A673 (cell line): ENCODE measurements at places on chromosomes 1 and 21. TPM values are rescaled to one million over a fixed set of nuclear protein-coding genes. Genes with fewer than 3 reads are reported as not detected.
A peak's percentile ranks its signal among the peaks of the same experiment; 100 is the strongest.

- no peak for DNase-seq
These were observed 44.3 kb downstream of the PEX14 start for GRCh38 chr1:10519016-10519417.

- DNase-seq, result no peak
These were observed 28.1 kb downstream of the TENT5C start for GRCh38 chr1:117633936-117634335.

DNA sequence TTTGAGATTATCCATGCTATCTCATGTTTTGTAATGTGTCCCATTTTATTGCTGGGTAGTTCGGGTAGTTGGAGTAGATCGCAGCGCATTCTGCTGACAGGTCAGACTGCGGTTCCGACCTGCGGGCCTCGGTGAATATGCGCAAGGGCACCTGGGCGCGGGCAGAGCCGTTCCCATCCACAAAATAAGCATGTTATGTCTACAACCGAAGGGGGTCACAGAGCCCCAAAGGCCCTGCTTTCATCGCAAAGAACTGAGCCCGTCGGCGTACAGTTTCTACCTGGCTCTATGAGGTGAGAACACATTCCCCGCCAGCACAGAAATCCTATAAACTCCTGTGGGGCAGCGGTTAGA is 88.4 kb downstream of the PRKAB2 start:
- DNase-seq, result no peak

- peak; percentile 32 for DNase-seq
These were observed at the start of gene PLPPR4 for GRCh38 chr1:99264201-99265021. Gene PLPPR4 (plus strand): TSS chr1:99264492. CDS start chr1:99264594, 102 bp downstream.

DNA sequence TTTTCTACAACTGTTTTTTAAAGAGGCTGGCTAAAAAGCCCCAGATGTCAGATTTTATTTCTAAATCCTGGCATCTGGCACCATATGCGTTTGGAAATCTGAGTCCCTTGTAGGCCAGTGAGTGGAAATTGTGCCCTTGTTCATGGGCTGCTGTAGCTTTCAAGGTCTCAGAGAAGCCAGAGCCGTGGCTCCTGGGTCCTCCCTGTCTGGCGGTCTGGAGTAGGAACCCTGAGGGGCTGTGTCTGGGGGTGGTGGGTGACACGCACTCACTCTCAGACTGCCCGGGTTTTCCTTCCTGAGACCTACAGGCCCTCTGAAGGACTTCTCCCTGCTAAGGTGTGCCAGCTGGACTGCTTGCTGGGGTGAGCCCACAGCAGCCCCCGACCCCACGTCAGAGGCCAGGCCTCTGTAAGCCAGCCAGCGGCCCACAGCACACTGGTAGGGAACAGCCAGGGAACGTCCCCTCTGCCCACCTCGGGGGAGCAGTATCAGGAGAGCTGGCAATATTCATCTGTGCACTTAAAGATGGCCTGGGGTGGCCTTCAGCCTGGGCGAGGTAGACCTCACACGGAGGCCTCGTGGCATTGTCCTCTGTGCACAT is 151.5 kb downstream of the PEX14 start:
- DNase-seq, result no peak

DNA sequence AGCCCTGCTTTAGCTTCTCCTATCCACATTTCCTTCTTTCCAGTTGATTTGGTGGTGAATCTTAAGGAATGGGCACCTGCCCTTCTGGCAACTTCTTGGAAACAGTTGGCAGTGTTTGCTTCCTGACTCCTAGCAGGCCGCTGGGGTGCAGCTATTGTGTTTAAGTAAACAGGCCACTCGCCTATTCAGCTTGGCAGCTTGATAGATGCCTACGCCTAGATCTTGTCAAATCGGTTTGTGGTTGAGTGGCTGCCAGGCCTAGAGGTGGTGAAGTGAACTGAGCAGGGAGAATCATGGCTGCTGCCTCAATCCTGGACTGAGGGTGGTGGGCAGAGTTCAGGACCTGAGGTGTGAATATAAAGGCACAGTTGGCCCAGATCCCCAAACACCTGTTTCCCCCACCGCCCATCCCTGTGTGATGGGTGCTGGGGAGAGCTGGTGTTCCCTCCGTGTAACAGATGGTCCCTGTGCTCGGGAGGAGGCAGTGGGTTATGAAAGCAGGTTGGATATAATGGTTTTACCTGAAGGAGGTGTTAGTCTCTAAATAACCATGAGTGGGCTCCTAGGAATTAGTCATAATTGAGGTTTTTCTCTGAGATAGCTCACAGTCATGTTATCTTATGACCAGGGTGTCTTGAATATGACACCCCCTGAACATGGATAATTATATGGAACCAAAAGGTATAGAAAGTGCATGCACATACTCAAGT is 940 bp upstream of the PLA2G2C start:
- DNase-seq, result no peak

DNA sequence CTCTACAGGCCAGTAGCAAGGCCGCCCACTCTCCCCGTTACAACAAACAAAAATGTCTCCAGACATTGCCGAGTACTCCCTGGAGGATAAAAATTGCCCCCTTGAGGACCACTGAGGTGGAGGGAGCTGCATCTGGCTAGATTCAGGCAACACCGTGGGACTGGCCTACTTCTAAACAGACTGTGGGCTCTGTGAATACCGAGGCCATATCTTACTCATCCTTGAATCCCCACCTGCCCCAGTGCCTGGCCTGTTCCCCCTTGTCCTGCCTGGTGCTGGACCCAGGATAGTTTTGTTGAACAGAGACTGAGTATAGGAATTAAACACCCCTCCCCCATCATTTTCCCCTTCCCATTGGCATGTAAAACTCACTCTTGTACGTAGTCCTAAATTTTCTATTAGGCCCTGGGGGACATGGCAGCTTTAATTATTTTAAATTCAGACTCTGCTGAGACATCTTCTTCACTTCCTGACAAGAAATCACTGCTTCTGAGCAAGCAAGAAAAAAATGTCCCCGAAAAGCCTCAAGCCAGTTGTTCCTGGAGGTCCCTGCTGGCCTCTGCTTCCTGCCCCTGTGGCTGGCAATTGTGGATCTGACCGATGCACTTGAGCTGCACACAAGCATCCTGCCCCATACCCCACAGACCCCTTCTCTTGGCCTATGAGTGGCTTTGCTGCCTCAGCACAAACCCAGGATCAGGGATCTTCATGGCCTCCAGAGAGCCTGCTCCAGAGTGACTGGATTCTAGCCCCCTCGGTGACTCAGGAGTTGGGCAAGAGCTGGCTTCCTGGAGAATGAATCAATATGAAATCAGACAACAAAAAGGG is 111.0 kb downstream of the ACTL8 start:
- peak; percentile 27 for DNase-seq

- DNase-seq, result no peak
These were observed 154.3 kb upstream of the COL6A1 start for GRCh38 chr21:45827302-45827692.

DNA sequence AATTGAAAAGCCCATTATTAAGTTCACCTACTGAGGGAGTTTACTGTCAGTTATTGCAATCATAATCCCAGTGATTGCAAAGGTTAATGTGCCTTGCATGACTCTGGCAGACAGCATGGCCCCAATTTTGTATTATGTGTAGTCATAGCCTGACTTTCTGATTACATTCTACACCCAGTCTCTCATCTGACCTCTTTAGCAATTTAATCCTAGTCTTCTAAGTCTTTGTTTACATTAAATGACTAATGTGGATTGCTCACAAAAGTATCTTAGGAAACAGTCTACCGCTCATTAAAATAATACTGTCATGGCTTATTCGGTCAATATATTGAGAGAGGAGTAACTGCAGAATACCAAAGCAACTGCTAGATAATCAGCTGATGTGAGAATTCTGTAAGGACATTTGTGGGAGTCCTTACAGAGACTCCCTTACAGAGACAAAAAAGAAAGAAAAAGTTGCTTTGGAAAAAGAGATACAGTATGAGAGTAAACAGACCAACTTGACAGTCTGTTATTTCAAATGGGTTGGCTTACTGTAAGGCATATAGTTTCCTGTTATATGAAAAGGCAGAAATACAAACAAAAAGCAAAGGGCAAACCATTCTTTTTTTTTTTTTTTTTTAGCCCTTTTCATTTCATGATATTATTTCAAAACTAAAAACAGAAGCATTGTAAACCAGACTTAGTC is 42.8 kb downstream of the SMG7 start:
- no peak for DNase-seq

DNA sequence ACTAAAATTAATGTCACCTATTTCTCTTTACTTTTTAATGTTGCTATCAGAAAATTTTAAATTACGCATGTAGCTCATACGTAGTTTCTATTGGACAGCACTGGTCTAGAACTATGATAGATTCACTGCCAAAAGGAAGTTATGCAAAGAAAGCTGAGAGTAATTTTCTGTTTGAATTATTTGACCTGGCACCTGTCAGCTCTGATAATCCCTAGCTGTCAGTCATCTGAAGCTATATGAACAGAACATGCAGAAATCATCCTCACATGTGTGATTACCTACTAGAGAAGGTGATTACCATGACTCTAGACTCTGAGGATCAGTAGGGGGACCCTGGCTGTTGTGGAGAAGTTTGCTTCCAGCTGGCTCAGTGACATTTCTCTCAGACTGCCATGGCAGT is 40.8 kb downstream of the F5 start:
- DNase-seq, result no peak

- DNase-seq, result peak; percentile 66
These were observed 27.2 kb upstream of the FOXE3 start for GRCh38 chr1:47388891-47389238.

- peak; percentile 13 for DNase-seq
These were observed 14.2 kb upstream of the F13B start for GRCh38 chr1:197081117-197081753.

DNA sequence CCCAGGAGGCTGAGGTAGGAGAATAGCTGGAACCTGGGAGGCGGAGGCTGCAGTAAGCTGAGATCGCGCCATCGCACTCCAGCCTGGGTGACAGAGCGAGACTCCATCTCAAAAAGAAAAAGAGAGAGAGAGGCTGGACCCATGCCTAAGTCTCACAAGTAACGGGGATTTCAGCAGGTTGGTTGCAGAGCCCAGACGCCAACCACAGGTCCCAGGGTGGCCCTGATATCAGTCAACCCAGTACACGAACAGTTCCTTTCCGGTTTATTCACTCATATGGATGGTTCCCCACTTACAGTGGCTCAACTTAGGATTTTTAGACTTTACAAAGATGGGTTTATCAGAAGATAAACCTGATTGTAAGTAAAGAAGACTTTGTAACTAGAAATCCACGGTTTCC is 40.9 kb downstream of the CLSTN1 start:
- DNase-seq, result no peak

GRCh38 chr1:39295901-39296300 is 91.4 kb downstream of the MACF1 start:
- DNase-seq, result no peak

GRCh38 chr1:59410457-59410856 is 113.6 kb downstream of the FGGY start:
- DNase-seq, result no peak

DNA sequence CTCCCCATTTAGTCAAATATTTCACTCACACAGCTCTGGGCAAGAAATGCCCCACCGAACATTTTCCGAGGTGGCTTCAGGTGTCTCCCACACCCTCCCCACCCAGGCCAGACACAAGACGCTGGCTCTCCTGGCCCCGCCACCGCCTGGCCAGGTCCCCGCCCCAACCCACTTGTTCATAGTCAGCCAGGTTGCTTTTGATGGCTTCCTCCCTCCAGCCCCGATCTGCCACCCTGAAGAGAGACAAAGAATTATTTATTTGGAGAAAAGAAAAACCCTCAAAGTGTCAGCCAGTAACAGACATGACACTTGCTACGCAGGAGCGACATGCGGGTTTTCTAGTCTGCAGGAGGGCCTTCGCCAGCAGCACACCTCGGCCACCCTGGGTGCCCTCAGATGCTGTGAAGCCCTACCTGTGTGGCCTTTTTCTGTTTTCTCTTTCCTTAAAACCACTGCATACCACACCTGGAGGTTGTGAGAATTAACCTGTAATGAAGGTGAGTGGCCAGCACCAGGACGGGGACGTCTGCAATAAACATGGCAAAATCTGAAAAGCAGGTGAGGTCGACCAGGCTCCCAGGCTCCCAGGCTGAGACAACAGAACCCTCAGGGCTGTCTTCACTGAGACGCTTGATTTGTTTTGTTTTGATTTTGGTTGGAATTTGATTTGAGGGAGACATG is 27.2 kb downstream of the SSBP3 start:
- DNase-seq, result no peak

- DNase-seq, result no peak
These were observed 49.9 kb downstream of the DMRTB1 start for GRCh38 chr1:53508991-53509666.

- no peak for DNase-seq
These were observed 26.9 kb downstream of the TOMM20 start for GRCh38 chr1:235101558-235102258.

- no peak for DNase-seq
These were observed 86.6 kb upstream of the ACTRT2 start for GRCh38 chr1:2934642-2935081.

DNA sequence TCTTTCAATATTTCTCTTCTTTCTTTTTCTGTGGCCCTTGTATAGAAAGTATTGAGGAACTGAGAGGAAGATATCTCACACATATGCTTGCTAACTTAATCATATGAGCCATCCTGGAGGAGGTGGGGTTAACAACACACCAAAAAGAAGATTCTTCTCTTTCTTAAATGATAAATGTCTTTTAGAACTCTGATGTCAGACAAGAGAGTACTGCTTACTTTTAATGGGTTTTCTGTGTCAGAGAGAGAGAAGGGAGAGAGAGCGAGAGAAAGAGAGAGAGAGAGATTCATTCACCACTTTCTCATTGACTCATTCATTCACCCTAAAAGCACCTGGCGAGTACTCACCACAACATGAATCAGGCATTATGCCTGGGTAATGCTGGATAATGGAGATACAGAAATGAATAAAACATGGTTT is 250.3 kb upstream of the SGIP1 start:
- DNase-seq, result no peak

GRCh38 chr1:220966881-220967611 is 87.8 kb downstream of the HLX start:
- DNase-seq, result no peak

- peak; percentile 71 for DNase-seq
These were observed 19.4 kb downstream of the PLEKHM2 start for GRCh38 chr1:15703562-15703961.

KLHDC9 gene
- 1.7 and 4.8 TPM in 2 replicates for total RNA-seq

ADORA3 gene
- total RNA-seq, result not detected in 2 replicates

HMCN1 gene
- total RNA-seq, result 134 and 182 TPM in 2 replicates

RRAGC gene
- total RNA-seq, result 19.9 and 26.0 TPM in 2 replicates

NHLH1 gene
- 0.43 and 0.55 TPM in 2 replicates for total RNA-seq

CYP4B1 gene
- not detected in 2 replicates for total RNA-seq

MIXL1 gene
- total RNA-seq, result 0.39 TPM in 1 of 2 replicates, not detected in the other

RASSF5 gene
- total RNA-seq, result 0.75 and 1.3 TPM in 2 replicates

SMCP gene
- total RNA-seq, result not detected in 2 replicates

CD53 gene
- total RNA-seq, result 0.19 and 0.35 TPM in 2 replicates

SH2D1B gene
- total RNA-seq, result 0.11 and 0.34 TPM in 2 replicates

DEPDC1 gene
- total RNA-seq, result 70.3 and 71.5 TPM in 2 replicates

TIAM1 gene
- 9.6 and 14.3 TPM in 2 replicates for total RNA-seq

RGS1 gene
- 0.28 TPM in 1 of 2 replicates, not detected in the other for total RNA-seq
